ENCODE measurements at places on chromosomes 1 and 21.

- DNase-seq = no peak
Measured at GRCh38 chr1:183941001-183941400, 96.5 kb downstream of the COLGALT2 start.

DNA sequence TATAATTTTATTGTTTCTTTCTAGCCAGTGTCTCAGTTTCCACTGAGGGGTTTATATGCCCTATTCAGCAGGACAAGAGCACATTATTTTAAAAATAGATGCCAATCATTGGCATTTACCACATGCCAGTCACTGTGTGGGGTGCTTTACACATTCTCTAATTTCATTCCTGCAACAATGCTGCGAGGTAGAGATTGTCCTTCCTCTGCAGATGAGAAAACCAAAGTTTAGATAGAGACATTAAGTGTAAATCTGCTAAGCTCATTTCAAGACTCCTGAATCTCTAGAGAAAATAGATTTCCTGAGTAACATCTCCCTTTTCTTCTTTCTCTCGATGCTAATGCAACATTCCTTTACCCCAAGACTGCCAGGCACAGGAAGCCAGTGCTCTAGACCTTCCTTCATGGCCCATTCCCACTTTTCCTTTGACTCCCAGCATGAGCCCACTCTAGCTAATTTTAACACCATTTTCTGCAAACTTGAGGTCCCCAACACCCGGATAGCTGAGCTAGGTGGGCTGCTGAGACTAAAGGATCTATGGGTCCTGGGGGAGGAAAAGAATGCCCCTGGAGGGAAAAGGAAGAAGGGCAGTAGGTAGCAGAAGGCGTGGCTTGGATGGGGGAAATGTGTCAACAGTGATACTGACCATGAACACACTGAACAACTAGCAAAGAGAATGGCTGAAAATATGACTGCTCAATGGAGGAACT lies 50.0 kb downstream of the SH3GLB1 start:
- DNase-seq = no peak

DNA sequence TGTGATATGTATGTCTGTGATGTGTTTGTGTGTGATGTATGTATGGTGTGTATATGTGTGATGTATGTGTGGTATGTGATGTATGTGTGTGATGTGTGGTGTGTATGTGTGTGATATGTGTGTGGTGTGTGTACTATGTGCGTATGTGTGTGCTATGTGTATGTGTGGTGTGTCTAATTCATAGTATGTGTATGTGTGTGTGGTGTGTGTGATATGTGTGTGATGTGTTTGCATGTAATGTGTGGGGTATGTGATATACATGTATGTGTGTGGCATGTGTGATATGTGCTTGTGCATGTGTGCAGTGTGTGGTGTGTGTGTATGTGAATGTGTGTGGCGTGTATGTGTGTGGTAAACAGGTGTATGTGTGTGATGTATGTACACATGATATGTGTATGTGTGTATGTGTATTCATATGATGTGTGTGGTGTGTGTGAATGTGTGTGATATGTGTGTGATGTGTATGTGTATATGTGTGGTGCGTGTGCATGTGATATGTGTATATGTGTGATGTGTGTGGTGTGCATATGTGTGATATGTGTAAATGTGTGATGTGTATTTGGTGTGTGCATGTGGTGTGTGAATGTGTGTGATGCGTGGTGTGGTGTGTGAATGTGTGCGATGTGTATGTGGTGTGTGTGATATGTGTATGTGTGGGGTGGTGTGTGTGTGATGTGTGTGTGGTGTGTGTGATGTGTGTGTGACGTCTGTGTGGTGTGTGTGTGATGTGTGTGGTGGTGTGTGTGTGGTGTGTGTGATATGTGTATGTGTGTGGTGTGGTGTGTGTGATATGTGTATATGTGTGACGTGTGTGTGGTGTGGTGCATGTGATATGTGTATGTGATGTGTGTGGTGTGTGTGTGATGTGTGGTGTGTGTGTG lies 8.0 kb upstream of the PCBP3 start:
- no peak for DNase-seq

DNA sequence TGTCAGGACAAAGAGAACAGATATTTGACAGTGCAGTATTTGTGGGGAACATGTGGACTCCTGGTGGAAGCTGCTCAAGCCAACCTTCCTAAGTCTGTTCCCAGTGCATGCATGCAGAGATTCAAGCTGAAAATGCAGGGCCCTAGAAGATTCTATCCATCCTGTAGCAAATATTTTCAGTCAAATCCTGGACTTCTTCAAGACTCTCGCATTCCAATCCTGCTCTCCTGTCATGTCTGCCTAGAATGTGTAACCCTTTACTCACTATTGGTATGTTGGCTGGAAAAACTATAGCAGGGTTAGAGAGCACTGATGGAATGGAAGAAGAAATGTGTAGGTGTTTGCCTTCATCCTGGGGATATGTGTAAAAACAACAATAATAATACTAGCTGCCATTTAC lies 385.6 kb upstream of the PKN2 start:
- no peak for DNase-seq

DNA sequence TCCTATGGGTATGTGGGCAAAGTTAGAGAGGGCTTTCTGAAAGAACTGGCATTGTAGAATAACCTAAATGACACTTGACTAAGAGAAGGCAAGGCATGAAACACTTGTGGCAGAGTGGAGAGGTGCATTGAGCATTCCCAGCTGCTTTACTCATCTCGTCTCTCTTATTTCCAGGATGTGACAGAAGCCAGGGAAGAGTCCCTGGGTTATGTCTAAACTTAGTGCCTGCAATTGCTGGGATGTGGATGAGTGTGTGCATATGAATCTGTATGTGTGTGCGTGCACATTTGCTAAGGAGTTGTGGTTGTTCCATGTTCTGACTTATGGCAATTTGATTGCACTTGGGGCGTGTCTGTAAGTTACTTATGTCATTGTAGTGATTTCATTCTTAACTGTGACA lies 1326.5 kb upstream of the B3GALT2 start:
- no peak for DNase-seq

DNA sequence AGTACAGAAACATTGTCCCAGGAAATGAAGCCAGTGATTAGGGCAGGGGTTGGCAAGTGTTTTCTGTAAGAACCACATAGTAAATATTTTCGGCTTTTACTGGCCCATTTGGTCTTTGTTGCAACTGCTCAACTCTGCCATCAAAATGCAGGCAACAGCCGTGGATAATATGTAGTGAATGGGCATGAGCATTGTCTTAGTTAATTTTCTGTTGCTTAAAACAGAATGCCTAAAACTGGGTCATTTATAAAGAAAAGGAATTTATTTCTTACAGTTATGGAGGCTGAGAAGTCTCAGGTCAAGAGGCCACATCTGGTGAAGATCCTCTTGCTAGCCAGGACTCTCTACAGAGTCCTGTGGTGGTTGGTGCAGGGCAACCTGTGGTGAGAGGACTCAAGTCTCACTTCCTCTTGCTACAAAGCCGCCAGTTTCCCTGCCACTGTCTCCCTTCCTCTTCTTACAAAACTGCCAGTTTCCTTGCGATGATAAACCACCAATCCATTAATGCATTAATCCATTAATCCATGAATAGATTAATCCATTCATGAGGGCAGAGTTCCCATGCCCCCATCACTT lies 166.4 kb downstream of the PSMG1 start:
- DNase-seq = peak; percentile 7

GRCh38 chr1:92945748-92946270 lies 15.5 kb downstream of the DIPK1A start:
- DNase-seq = no peak

- DNase-seq = no peak
Measured at GRCh38 chr1:74549932-74550331, 37.5 kb upstream of the LRRC53 start.

GRCh38 chr1:68213843-68214242 lies 18.5 kb downstream of the WLS start:
- no peak for DNase-seq

DNA sequence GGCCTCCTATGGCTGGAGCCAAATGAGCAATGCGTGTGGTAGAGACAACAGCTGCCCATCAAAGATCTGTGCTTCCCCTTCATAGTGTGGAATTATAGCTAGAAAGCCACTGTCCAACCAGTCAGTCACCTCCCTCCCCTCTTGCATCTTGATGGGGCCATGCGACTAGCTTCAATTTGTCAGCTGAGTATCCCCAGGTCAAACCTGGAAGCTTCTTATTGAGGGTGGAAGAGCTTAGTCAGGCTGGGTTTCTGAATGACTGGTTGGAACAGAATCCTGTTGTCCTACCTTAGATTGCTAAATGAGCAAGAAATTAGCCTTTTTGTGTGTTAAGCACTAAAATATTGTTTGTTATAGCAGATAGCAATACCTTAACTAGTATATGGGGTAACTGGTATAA lies 625.4 kb downstream of the PTPRC start:
- no peak for DNase-seq

- DNase-seq = no peak
Measured at GRCh38 chr1:212189352-212189738, 95.9 kb upstream of the PPP2R5A start.

DNA sequence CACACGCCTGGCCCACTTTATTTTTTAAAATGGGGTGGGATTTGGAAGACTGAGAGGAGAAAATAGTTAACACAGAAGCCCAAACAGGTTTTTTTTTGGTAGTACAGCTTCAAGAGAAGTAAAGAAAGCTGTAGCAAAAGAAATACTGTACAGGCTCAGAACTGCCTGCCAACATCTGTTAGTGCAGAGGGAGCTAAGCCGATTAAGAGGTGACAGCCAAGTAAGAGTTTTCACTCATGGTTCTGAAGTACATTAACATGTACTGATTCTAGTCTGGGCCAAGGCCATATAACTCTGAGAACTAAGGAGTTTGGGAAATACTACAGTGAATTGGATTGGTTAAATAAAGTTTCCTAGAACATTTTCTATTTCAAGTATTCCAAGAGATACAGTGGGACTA lies 51.6 kb downstream of the EIF2B3 start:
- no peak for DNase-seq

DNA sequence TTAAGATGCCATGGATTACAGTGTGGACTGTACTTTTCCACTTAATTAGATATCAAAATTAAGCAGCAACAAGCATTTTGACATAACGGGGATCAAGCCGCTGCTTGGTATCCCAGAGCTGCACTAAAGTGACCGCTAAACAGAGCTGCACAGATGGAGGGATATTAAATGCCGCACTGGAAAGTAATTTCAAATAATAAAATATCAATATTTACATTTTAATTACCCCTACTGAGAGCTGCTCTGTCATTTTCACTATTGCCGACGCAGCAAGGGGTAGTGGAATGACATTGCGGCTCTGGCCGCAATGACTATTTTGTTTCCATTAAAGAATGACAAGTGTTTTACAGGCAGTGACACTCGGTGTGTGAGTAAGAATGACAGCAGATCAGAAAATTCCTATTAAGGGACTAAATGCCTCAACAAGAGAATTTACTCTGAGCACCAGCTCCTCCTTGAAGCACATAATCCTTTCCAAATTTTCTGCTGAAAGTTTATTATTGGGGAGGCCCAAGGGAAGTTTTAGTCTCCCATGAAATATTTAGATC lies 109.1 kb upstream of the USH2A start:
- DNase-seq = no peak

DNA sequence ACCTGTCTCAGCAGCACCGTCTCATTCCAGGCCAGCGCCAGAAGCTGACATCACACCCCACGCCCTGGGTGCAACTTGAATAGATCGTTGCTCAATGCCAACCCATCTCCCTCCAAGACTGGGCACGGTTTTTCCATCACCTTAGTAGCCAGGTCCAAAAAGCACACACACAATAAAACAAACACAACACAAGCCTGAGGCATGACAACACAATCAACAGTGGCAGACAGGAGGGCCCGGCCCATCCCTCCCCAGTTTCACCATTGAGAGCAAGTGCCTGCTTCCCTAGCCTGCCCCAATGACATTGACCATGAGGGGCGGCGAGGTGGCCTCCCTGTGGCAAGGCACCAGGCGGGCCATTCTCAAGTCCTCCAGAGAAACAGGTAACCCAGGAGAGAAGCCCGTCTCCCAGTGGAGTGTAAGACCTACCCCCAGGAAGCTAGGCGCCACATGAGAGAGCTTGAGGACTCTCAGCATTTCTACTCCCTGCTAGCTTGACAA lies 2.7 kb downstream of the IFFO2 start:
- peak; percentile 47 for DNase-seq

GRCh38 chr1:7454052-7454815 lies 316.9 kb upstream of the VAMP3 start:
- DNase-seq = no peak

DNA sequence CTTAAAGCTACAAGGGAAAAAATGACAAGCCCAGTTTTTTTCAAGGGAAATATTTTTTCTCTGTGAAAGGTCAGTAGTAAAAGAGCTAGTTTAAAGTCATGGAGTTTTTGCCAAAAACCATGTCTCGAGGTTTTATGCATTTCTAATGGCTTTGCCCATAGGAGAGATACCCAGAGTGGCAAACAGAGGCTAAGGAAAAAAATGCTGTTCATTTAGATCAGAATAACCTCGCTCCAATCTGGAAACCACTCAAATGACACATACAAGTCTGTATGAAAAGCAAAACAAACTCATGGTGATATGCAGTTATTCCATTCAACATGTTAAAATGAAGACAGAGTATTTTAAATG lies 36.9 kb upstream of the EDEM3 start:
- DNase-seq = no peak

GRCh38 chr21:45207839-45208626 lies 79.7 kb downstream of the POFUT2 start:
- no peak for DNase-seq

GRCh38 chr1:210736713-210737112 lies 397.2 kb downstream of the KCNH1 start:
- DNase-seq = no peak

- peak; percentile 47 for DNase-seq
Measured at GRCh38 chr1:32393832-32394140, 455 bp downstream of the BSDC1 start.

GRCh38 chr21:41845310-41846032 lies 33.7 kb downstream of the PRDM15 start:
- no peak for DNase-seq

DNA sequence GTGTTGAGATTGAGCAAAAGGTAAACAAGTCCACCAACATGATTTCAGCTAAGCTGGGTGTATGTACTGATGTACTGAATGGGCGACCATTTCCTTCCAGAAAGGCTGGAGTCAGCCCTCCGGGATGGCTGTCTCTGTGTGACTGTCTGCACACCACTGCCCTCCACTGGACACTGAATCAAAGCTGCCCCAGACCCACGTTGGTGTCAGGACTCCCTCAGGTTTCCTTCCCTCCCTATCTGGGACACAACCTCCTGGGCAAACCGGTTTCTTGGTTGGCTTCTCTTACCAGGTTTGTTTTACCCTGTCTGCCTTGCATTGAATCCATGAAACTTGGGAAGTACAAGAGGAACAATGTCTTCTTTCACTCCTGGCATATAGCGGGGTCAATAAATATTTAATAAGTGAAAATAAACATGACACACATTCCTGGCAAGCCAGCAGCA lies 5.3 kb upstream of the SRP9 start:
- peak; percentile 24 for DNase-seq
